Stimulated activated CD4-positive, alpha-beta T cell treated with anti-CD3 and anti-CD28 coated beads, Interleukin-15, amount 100 ng/mL, for 48 hours (primary cell): ENCODE measurements at places on chromosomes 1 and 21.

DNA sequence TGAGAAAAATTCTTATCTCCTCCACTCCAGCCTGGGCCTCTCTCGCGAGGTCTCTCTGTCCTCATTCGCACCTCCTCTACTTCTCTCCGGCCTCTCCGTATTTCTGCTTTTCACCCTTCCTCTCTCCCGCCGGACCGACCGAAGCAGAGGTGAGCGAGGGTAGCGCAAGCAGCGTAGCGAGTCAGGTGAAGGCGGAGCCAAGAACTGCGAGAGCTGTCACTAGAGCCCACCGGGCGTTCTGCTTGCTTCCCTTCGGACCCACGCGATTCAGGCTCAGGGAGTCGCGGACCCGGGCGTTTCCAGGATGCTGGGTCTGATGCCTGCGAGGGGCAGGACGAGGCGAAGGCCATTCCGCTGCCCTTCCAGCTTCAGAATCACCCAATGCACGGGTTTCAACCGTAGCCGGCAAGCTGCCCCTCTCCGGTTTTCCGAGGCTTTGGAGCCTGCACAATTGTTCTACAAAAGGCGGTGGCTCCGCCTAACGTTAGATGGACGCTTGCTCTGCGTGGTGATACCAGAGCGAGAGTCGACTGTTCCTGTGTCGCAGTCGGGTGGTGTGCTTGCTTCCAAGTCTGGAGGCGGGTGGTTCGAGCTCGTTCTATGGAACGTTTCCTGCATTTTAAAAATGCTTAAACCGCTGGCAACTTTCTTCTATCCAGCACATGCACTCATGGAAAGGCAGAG lies 310.2 kb downstream of the FAM72C start:
- DNase-seq: no peak

DNA sequence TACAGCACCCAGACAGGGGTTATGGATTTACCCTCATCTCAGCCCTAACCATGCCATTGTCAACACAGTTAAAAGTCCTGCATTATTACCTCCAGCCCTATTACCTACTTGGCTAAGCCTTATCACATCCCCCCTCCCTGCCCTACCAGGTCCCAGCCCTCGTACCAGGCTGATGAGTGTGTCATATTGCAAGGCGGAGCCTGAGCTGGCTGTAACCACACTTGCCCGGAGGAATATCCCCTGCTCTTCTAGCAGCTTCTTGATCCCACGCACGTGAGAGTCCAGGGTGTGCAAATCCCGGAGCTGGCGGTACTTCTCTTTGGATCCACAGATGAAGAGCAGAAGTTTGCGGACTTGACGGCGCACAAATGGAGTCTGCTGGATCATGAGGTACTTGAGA lies 87.4 kb downstream of the UBR4 start:
- no peak for DNase-seq

DNA sequence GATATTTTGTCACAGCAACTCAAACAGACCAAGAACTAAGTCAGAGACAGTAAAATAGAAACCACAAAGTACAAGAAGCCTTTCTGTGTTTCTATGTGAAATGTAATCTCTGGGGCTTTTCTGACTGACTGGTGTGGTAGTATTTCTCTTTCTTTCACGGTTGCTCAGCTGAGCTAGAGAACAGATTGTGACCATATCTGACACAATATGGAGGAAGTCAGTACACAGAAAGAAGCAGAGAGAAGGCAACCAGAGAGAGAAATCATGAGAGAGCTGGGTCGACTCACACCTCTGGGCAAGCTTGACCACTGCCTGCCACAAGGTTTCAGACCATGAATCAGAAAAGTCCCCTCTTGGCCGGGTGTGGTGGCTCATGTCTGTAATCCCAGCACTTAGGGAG lies 208.9 kb upstream of the GREM2 start:
- no peak for DNase-seq

- no peak for DNase-seq
These were observed 32.5 kb downstream of the DHCR24 start for GRCh38 chr1:54854381-54855020.

GRCh38 chr1:183953031-183953430 lies 84.5 kb downstream of the COLGALT2 start:
- no peak for DNase-seq
